PC-3 (cell line): ENCODE measurements at places on chromosomes 12 and 14. TPM values are rescaled to one million over a fixed set of nuclear protein-coding genes. Genes with fewer than 3 reads are reported as not detected.

GRCh38 chr14:22112004-22112403 is 438.4 kb upstream of the OR4E1 start:
- no peaks in the 10 kb centered on the region for H3K4me1 ChIP-seq
- DNase-seq, result peak; percentile 33
- no peak overlapping the region for H3K27ac ChIP-seq
- H3K36me3 ChIP-seq, result no peaks in the 10 kb centered on the region
- peaks cover 41% of the 10 kb centered on the region for H3K27me3 ChIP-seq
- no peak overlapping the region for H3K4me3 ChIP-seq

Gene TBX3
- 89.4 and 123 TPM in 2 replicates for total RNA-seq

GRCh38 chr14:69342928-69343525 is 55.1 kb downstream of the ERH start:
- H3K4me1 ChIP-seq, result no peaks in the 10 kb centered on the region
- no peak overlapping the region for H3K27ac ChIP-seq

DNA sequence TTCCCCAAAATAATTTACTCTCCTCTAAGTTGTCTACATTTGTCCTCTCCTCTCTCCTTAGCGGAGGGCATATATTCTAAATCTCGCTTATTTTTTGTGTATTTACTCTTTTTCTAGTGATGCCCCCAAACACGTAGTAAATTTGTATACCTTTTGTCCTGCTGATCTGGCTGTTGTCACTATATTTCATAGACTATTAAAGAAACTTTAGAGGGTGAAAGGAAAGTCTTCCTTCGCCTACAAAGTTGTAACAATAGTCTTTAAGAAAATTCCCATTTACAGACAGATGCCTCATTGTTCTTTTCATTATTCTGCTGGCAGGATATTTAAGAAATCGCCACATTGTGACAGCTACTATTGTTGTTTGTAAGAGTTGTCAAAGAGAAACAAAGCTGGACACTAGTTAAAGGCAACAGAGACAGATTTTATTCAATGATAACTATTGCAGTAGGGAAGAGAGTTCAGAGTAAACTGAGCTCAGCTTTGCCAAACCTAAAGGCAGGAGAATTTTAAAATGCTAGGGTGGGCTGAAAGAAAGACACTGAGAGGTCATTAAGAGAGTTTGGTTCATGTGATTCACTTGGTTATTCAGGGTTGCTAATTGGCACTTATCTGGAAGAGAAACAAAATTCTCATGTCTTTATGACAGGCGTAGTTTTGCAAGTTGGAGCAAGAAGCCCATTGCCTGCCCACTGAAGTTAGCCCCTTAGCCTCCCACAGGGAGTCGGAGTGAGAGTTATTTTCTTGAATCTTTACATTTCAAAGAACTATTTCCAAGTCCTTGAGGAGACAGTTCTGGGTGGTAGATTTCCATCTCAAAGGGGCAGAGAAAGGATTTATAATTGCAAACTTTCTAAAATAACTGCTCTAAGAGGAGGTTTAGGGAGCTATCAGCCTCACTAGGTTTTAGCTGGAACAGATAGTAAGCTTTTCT is 1272.5 kb upstream of the SEL1L start:
- no peak for DNase-seq
- no peaks in the 10 kb centered on the region for H3K27me3 ChIP-seq
- no peak overlapping the region for H3K4me3 ChIP-seq
- H3K4me1 ChIP-seq, result no peaks in the 10 kb centered on the region
- no peak overlapping the region for H3K27ac ChIP-seq

DNA sequence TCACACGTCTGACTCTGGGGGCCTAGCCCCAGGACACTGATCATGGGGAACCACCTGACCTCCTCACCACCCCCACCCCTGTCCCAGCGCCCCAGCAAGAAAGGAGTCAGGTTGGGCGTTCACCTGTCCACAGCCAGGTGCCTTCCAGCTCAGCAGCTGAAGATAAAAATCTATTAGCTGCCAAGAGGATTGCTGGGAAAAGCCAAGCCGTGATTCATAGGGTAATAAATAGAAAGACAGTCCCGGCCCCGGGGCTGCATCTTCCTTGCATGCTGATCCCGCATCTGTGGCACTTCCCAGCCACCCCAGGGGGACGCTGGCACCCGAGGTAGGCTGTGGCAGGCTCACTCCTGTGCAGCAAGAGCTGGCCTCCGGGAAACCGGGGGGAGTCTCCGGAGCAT is 70.2 kb upstream of the NCOR2 start:
- H3K27me3 ChIP-seq, result no peaks in the 10 kb centered on the region
- H3K4me1 ChIP-seq, result peaks cover 41% of the 10 kb centered on the region
- peak overlapping the region; percentile 56 for H3K27ac ChIP-seq
- peak; percentile 86 for DNase-seq
- no peaks in the 10 kb centered on the region for H3K36me3 ChIP-seq

DNA sequence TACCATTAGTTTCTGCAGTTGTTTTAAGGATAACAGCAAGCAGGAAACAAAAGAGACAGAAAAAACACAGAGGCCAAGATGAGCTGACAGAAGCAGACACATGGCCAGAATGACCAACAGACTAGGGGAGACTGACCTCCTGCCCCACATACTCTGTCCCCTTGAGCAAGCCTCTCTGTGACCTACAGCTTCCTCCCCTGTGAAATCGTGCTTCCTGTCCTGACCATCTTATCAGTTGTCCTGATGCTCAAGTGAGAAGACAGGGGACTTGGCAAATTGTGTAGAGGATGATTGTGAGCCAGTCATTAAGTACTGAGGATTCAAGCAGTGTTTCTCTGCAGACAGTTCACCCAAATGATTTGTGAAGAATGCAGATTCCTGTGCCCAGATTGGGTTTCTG is 229.0 kb downstream of the SLC41A2 start:
- H3K27me3 ChIP-seq, result no peaks in the 10 kb centered on the region
- no peak overlapping the region for H3K4me3 ChIP-seq
- no peaks in the 10 kb centered on the region for H3K36me3 ChIP-seq
- no peaks in the 10 kb centered on the region for H3K4me1 ChIP-seq
- H3K27ac ChIP-seq, result no peak overlapping the region

DNA sequence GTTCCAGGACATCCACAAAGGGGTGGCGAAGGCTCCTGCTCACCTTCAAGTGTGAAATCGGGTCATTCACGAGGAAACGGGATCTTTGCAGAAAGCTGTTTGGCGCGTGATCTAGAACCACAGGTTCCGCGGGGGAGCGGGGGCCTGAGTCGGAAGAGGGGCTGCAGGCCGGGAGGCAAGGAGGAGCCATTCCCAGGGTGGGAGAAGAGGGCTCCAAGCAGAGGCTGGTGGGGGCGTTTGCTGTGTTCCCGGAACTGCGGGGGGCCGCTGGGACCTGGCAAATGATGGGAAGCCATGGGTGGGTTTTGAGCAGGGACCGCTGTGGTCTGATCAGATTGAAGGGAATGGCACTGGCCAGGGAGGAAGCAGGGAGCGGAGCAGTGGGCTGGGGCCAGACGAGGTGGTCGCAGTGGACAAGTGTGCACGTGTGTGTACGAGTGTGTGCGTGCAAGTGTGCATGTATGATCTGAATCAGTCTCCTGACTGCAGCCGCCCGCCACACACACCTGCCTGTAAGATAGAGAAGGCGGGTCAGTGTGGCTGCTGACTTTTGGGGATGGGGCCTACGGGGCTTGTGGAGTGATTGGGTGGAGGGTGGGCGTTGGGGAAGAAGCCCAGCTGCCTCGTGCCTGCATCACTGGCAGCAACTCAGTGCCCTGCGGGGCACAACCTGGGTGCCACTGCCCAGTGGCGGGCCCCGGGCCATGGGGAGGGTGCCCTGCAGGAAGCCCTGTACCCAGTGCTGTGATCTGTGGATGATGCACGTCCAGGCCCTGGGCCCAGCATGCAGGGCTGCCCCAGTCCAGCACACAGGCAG is 141.9 kb downstream of the KIF26A start:
- no peak for DNase-seq
- peaks cover 47% of the 10 kb centered on the region for H3K27me3 ChIP-seq
- H3K4me1 ChIP-seq, result 0 out of 2 replicates have a peak, but pooled peaks cover 3% of the 10 kb centered on the region
- no peak overlapping the region for H3K27ac ChIP-seq

Gene SLCO1B3
- 13.2 and 14.2 TPM in 2 replicates for total RNA-seq

Gene SLCO1B1
- total RNA-seq, result not detected in 2 replicates

DNA sequence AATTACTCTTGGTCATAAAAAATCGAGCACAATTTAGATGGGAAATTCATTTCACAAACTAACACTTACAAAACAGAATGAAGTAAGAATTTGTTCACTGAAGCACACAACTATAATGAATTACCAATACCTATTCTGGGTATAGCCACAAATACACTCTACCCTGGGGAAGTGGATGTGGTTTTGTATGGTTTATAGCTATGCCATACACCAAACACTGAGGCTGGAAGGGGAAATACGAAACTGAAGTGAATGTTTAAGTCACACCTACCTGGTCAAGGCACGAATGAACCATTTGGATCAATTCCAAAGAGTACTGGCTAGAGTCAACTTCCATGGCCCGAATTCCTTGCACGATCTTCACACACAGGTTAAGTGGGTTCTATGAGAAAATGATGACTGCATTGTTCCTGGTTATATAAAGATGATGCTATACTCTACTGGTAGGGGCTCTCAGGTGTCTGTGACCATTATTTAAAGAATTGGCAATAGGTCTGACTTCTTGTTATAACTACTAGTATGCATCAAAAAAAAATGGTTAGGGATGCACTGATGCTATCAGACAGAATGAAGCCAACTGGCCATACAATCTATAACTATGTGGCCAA is 12.8 kb downstream of the NEK9 start:
- no peaks in the 10 kb centered on the region for H3K27me3 ChIP-seq
- no peak overlapping the region for H3K4me3 ChIP-seq
- H3K27ac ChIP-seq, result no peak overlapping the region
- peaks cover 13% of the 10 kb centered on the region; the same call in 1 of the 2 replicates for H3K36me3 ChIP-seq
- H3K4me1 ChIP-seq, result no peaks in the 10 kb centered on the region

- peaks cover 21% of the 10 kb centered on the region for H3K27me3 ChIP-seq
- H3K27ac ChIP-seq, result no peak overlapping the region
- no peaks in the 10 kb centered on the region for H3K36me3 ChIP-seq
- no peaks in the 10 kb centered on the region for H3K4me1 ChIP-seq
These were observed 237.2 kb downstream of the SLC15A4 start for GRCh38 chr12:128586451-128587029.
